ENCODE measurements at places on chromosomes 5 and 9.

- peaks cover 9% of the 10 kb centered on the region for H3K27me3 ChIP-seq
- H3K4me3 ChIP-seq, result no peak overlapping the region
- no peaks in the 10 kb centered on the region for H3K36me3 ChIP-seq
- H3K27ac ChIP-seq, result no peak overlapping the region
- no peak for DNase-seq
- no peaks in the 10 kb centered on the region for H3K4me1 ChIP-seq
Observed at GRCh38 chr5:35042781-35043180, 5.0 kb downstream of the AGXT2 start.

DNA sequence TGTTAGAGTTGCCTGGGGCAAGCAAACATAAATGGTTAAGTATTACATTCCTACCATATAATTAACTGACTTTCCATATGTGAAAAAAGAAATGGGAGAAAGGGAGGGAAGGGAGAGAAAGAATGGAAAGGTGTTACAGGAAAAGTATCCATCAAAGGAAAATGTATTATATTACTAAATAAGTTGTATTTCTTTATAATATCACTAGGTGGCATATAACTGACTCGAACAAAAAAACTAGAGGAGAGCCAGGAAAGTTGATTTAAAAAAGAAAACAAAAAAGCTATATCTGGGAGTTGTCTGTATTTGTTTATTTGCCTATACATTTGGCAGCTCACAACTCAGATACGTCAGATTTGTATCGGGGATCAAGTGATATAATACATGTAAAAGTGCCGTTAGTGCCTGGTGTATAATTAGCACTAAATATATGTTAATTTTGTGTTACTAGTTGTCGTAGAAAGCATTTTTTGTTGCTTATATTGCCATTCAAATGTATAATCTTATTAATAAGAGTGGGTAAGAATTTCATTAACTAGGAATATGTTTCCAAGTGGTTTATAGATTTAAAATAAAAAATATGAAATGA, 59.6 kb upstream of the ADAMTS19 start:
- DNase-seq, result no peak
- no peaks in the 10 kb centered on the region for H3K36me3 ChIP-seq
- H3K4me1 ChIP-seq, result no peaks in the 10 kb centered on the region
- no peaks in the 10 kb centered on the region for H3K27me3 ChIP-seq

DNA sequence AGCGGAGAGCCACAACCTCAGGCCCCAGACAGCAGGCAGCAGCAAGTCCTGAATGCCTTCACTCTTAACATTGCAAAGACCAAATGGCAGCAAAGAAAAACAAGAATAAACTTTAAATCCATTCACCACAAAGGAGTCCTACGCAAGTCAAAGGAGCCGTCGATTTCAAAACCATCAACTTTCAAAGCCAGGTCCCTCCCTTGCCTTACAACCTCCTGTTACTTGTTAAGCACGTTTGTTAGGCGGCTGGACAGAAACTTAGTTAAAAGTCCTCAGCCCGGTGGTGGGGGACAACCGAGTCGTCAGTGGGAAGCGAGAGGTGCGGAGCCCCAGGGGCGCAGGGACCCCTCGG, 938 bp downstream of the LPAR1 start:
- no peaks in the 10 kb centered on the region for H3K36me3 ChIP-seq
- H3K4me1 ChIP-seq, result peaks cover 9% of the 10 kb centered on the region
- H3K27ac ChIP-seq, result no peak overlapping the region

GRCh38 chr5:160516696-160517530, 95.3 kb downstream of the PTTG1 start:
- peaks cover 3% of the 10 kb centered on the region for H3K36me3 ChIP-seq
- peaks cover 4% of the 10 kb centered on the region for H3K27me3 ChIP-seq

GRCh38 chr5:107092695-107093094, 578.0 kb downstream of the EFNA5 start:
- no peak overlapping the region for H3K27ac ChIP-seq
- H3K36me3 ChIP-seq, result no peaks in the 10 kb centered on the region
- no peak for DNase-seq
- H3K4me3 ChIP-seq, result no peak overlapping the region
- H3K4me1 ChIP-seq, result no peaks in the 10 kb centered on the region
- H3K27me3 ChIP-seq, result no peaks in the 10 kb centered on the region

DNA sequence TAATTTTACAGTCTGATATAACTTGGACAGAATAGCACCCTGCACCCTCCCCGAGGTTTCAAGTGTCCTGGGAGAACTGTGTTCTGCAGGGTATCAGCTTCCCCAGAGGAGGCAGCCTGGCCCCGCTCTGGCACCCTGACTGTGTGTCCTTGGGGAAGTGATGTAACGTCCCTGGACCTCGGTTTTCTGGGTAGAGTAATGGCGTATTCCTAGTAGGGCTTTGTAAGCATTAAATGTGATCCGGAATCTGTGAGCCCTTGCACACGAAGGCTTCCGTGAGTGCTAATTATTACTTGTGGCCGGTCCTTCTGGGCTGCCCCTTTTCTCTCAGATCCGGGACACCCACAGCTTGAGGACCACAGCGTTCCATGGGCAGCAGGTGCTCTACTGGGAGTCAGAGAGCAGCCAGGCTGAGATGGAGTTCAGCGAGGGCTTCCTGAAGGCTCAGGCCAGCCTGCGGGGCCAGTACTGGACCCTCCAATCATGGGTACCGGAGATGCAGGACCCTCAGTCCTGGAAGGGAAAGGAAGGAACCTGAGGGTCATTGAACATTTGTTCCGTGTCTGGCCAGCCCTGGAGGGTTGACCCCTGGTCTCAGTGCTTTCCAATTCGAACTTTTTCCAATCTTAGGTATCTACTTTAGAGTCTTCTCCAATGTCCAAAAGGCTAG, 1.0 kb upstream of the CACFD1 start:
- H3K4me3 ChIP-seq, result no peak overlapping the region
- peaks cover 20% of the 10 kb centered on the region for H3K4me1 ChIP-seq
- no peaks in the 10 kb centered on the region for H3K27me3 ChIP-seq

GRCh38 chr5:98769210-98769958, 4.1 kb upstream of the RGMB start:
- H3K27me3 ChIP-seq, result peaks cover 9% of the 10 kb centered on the region
- H3K36me3 ChIP-seq, result no peaks in the 10 kb centered on the region
- no peak overlapping the region for H3K27ac ChIP-seq
- H3K4me3 ChIP-seq, result peak overlapping the region; percentile 97
- no peak for DNase-seq

DNA sequence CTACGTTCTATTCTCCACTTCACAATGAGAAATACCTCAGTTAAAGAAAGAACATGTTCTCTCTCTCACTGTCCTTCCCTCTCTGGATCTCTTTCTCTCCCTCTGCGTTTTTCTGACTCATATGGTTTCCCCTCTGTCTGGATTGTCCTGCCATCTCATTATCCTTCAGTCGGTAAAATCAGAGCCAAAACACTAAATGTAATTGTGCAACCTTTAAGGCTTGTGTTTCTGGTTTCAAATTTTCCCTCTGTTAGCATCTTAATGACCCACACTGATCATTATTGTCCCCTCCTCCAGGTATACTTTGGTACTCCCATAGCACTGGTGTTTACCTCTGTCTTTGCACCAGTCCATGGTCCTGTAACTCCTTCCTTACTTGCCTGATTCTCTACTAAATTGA, 509.4 kb upstream of the C9orf72 start:
- H3K36me3 ChIP-seq, result no peaks in the 10 kb centered on the region
- DNase-seq, result no peak
- H3K27me3 ChIP-seq, result no peaks in the 10 kb centered on the region
- no peak overlapping the region for H3K4me3 ChIP-seq
- no peak overlapping the region for H3K27ac ChIP-seq

- DNase-seq, result no peak
- H3K4me1 ChIP-seq, result peaks cover 63% of the 10 kb centered on the region
- H3K4me3 ChIP-seq, result no peak overlapping the region
- H3K27me3 ChIP-seq, result no peaks in the 10 kb centered on the region
Observed at GRCh38 chr9:112034216-112034611, 137.6 kb downstream of the UGCG start.

DNA sequence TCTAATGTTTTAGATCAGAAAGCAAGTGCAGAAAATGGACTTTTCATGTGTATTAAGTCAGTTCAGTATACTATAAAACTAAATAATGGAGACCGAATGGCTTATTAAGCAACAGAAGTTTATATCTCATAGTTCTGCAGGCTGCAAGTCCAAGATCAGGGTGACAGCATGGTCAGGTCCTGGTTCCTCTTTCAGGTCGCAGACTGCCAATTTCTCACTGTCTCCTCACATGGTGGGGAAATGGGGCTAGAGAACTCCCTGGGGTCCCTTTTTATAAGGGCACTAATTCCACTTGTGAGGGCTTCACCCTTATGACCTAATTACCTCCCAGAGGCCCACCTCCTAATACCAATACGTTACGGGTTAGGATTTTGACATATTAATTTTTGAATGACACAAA, 48.7 kb downstream of the RICTOR start:
- DNase-seq, result no peak
- H3K36me3 ChIP-seq, result peaks cover 22% of the 10 kb centered on the region
- no peaks in the 10 kb centered on the region for H3K27me3 ChIP-seq
- no peak overlapping the region for H3K27ac ChIP-seq

DNA sequence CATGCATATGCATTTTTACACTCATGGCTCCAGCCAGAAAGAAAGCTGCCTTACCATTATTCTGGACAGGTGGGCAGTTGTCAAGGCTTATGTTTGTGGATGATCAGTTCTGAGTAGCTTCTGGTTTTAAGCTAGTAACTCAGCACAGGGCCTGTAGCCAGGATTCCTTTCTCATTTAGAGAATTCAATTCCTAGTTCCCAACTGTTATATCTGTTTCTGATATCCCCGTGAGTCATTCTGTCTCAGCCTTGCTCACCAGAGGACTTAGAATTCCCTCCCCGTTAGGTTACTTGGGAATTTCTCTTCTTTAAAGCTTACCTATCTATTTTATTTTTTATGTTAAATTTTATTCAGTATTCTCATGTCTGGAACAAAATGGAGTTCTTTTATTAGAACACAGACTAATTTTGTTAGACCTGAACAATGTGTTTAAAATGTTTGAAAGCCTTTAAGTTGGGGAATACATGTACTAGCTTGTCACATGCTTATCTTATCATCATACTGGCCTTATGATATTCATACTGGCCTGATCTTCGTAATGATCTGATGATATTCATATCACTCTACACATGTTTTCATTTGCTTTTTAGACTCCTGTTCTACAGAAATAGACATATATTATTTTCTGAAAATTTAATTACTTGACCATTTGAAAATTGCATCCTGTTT, 47.1 kb downstream of the CAST start:
- no peak overlapping the region for H3K4me3 ChIP-seq
- peak overlapping the region; percentile 38 for H3K27ac ChIP-seq
- no peak for DNase-seq
- H3K4me1 ChIP-seq, result peaks cover 21% of the 10 kb centered on the region
- peaks cover 8% of the 10 kb centered on the region for H3K36me3 ChIP-seq
